ENCODE measurements at places on chromosomes 2 and 18. TPM values are rescaled to one million over a fixed set of nuclear protein-coding genes. Genes with fewer than 3 reads are reported as not detected.

- DNase-seq: no peak
These were observed 335.2 kb downstream of the NUP35 start for GRCh38 chr2:183459466-183459865.

DNA sequence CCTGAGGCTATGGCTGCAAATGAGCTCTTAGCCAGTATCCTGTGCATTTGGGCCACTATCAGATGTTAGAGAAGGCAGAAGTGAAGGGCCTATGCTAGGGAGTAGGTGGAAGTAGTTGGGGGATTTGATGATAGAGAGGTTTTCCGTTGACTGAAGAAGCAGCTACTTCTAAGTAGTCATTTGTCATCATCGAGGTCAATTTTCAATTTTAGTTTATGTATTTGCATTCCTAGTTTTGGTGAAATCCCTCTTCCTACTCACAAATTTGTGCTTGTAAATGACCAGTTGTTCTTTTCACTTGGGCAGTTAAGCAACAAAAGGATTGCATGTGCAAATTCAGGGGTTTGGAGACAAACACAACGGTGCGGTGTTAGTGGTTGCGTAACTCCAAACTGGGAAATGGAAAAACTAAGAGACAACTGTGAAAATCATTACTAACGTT is 48.5 kb upstream of the PELI1 start:
- DNase-seq: no peak

DNA sequence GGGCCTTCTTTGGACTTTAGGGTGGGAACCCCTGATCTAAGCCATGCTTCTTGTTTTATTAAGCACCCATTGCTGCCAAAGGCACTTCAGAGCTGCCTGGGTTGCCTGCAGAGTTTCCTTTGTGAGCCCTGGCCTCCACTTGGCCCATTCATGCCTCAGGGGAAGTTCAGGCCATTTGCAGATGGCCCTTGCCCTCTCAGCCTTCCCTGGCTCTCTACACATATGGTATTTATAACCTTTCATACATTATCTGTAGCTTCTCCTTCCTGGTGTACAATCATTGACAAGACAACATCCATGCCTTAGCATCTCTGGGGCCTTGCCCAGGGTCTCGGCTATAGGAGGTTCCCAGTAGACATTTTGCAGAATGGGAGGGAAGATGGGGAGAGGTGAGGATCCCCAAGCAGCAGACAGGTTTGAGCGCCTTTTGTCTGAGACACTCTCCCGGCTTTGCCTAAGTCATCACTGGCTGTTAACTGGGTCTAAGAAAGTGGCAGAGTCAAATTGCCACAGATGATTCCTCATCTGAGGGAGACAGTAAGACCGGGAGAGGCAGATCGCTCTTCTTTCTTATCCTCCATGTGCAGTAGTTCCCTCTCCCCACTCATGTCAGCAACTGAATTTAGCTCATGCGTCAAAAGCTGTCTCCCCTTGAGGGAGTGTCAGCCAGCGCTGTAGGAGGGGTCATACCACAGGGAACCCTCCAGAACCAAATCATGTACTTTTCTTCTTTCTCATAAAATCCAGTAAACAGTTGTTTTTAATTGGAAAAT is 2.7 kb downstream of the EHD3 start:
- DNase-seq: no peak

GRCh38 chr2:56630286-56630685 is 446.5 kb downstream of the CCDC85A start:
- no peak for DNase-seq

The LRRC30 gene
- not detected for total RNA-seq

The CACNB4 gene
- 15.1 TPM for total RNA-seq

The IHH gene
- total RNA-seq: 2.1 TPM

The LINC00305 gene
- not detected for total RNA-seq

The TFPI gene
- 35.5 TPM for total RNA-seq

All from endodermal cell (in vitro differentiated cells).